ENCODE measurements at places on chromosomes 4 and X. TPM values are rescaled to one million over a fixed set of nuclear protein-coding genes. Genes with fewer than 3 reads are reported as not detected.

- no peak for DNase-seq
These were observed 55.7 kb downstream of the STAP1 start for GRCh38 chr4:67614186-67614585.

- no peak for DNase-seq
These were observed 41.4 kb upstream of the MAB21L2 start for GRCh38 chr4:150540536-150540935.

DNA sequence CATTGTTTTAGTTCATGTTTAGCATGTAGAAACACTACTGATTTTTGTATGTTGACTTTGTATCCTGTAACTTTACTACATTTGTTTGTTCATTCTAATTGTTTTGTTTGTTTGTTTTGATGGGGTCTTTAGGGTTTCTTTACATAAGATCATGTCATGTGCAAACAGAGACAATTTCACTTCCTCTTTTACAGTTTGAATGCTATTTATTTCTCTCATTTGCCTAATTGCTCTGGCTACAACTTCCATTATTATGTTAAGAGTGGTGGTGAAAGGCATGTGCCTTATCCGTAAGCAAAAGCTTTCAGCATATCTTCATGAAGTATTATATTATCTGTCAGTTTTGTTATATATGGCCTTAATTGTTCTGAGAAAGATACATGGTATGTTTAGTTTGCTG is 571.1 kb downstream of the PCDH7 start:
- DNase-seq, result no peak

GRCh38 chrX:24027985-24028384 is 999 bp upstream of the KLHL15 start:
- no peak for DNase-seq

DNA sequence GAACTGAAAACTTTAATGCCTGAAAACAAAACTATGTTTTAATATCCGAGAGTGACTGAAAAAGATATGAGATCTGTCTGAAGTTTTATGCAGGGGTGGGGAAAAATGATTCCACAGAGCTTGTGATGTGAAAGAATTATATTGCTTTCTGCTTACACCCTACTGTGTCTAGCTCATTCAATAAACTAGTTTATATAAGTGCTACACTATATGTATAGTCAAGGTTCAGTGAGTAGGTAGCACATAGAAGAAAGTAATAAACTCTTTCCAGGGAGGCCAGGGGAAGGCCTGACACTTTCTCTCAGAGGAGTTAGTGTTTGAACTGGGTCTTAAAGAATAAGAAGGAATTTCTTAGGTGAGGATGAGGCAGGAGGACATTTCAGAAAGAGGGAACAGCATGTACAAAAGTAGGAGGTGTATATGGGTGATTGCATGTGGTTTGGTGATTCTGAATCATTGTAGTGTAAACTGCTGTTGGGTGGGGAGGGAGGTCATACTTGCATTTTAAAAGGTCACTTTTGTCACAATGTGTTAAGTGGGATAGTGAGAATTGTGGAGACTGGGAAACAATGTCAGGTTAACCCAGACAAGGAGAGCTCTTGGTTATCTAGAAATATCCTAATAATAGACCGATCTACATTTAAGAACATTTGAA is 25.1 kb upstream of the TEX13D start:
- no peak for DNase-seq

- DNase-seq, result no peak
These were observed 51.0 kb upstream of the NHSL2 start for GRCh38 chrX:71859637-71860036.

GRCh38 chr4:106140601-106141000 is 175.4 kb downstream of the TBCK start:
- no peak for DNase-seq

DNA sequence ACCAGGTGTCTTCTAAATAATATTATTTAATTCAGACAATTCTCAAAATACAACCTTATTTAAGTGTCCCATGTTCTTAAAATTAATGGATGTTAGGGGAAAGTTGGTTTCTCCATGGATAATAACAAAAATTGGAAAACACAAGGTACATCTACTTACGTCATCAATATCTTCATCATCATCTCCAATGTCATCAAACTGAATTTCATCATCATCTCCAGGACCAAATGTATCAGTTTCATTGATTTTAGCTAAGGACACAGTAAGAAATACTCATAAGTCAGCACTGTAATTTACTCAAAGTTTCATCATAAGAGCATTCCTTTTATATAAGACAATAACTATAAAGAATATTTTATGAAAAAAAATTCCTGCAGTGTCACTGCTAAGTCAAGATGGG is 11.3 kb downstream of the EIF1AX start:
- DNase-seq, result no peak

DNA sequence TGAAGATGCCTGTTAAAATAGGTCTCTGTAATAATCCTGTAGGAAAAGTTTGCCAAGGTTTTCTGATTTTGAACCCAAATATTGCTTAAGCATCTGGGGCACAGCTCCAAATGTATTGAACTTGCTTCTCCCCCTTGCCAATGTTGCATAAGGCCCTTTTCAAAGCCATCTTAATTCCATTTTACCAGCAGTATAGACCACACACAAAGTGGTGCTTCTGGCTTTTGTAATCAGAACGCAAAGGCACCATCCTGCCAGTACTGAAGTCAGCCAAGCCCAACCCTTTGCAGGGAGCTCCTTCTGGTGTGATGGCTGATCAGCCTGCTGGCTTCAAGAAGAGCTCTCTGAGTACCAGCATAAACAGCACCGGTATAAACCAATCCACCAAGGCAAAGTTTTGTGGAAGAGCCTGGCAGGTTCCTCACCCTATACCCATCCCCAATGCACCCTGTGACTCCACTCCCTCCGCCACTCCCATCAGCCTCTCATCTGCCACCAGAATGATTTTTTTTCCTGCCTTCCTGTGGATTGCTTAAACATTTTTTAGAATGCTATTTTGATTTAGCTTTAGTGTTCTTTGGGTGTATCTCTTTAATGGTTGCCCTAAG is 39.2 kb upstream of the USP9X start:
- DNase-seq, result no peak

- DNase-seq, result no peak
These were observed 17.7 kb downstream of the SEL1L3 start for GRCh38 chr4:25844961-25845712.

DNA sequence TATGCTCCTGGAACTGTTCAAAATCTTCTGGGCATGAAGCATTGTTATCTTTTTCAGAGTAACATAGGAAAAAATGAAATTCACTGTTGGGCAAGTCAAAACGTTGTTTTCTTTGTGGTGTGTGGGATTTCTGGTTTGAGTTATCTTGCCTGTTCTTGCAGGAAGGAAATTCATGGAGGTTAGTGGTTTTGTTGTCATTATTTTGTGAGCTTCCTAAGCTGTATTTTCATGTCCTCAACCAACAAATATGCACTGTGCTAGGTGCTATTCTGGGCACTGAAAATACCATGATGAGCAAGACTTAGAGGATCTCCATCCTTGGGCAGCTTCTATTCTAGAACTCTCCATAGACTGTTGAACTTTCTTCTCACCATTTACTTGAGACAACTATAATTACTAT is 16.9 kb downstream of the SPINK2 start:
- DNase-seq, result no peak

DNA sequence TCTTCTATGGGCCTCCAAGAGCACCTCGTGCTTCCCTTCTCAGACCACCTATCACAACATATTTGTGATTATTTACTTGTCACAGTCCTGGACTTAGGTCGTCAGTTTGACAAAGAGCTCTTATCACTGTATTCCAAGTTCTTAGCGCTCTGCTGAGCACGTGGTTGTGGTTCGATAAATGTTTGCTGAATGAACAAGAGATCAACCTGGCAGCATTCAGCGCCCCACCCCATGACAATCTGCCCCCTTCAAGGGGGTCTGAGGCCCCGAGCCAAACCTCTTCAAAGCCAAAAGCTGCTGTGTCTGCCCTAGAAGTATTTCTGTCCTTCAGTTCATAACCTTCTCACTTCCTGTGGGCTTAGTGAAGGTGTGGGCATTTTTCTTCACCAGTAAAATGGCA is 15.0 kb downstream of the RPS4X start:
- DNase-seq, result no peak

GRCh38 chr4:90357117-90357710 is 230.0 kb downstream of the CCSER1 start:
- DNase-seq, result no peak

Gene TMEM255A
- 0.16 TPM for total RNA-seq

Gene MXRA5
- 188 TPM for total RNA-seq

Gene IL21
- total RNA-seq, result not detected

Gene FMR1NB
- total RNA-seq, result not detected

Gene HSD17B13
- total RNA-seq, result 0.16 TPM

Gene SPANXN1
- total RNA-seq, result not detected
